ENCODE measurements at places on chromosomes 16 and 17. TPM values are rescaled to one million over a fixed set of nuclear protein-coding genes. Genes with fewer than 3 reads are reported as not detected.
A peak's percentile ranks its signal among the peaks of the same experiment; 100 is the strongest.

Gene TEKT3
- not detected for total RNA-seq

Gene NPIPB6
- 2.7 TPM for total RNA-seq

Gene CALCOCO2
- total RNA-seq = 210 TPM

Gene APOH
- not detected for total RNA-seq

Gene SERPINF2
- total RNA-seq = 3.7 TPM

Gene IGSF6
- total RNA-seq = 0.69 TPM

Gene PITPNM3
- total RNA-seq = 46.5 TPM

Gene APOBR
- 1.3 TPM for total RNA-seq

DNA sequence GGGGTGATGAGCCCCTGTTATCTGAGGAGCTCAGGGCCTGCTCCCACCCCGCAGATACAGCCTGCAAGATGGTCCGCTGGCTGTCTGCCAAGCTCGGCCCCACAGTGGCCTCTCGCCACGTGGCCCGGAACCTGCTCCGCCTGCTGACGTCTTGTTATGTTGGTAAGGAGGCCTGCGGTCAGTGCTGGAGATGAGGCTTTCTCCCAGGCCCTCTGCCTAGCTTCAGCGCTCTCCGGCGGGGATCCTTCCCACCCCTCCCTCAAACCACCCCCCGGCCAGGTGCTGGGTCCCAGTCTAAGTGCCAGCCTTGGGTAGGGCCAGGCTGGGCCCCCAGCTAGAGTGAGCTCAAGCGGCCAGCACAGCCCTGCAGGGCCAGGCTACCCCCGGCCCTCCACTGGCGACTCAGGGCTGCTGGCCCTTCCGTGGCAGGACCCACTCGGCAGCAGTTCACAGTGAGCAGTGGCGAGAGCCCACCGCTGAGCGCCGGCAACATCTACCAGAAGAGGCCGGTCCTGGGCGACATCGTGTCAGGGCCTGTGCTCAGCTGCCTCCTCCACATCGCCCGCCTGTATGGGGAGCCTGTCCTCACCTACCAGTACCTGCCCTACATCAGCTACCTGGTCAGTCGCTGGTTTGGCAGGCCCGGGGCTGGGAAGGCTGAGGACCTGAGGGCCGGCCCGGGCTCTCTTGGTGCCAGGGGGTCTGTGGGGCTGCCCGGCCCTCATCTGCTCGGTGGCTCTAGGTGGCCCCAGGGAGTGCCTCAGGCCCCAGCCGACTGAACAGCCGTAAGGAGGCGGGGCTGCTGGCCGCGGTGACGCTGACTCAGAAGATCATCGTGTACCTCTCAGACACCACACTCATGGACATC, 6.1 kb downstream of the WDR81 start:
- peaks cover 60% of the 10 kb centered on the region for H3K4me1 ChIP-seq
- DNase-seq = no peak
- no peaks in the 10 kb centered on the region for H3K27me3 ChIP-seq
- peaks cover 78% of the 10 kb centered on the region for H3K36me3 ChIP-seq
- peak overlapping the region; percentile 22 for H3K4me3 ChIP-seq

DNA sequence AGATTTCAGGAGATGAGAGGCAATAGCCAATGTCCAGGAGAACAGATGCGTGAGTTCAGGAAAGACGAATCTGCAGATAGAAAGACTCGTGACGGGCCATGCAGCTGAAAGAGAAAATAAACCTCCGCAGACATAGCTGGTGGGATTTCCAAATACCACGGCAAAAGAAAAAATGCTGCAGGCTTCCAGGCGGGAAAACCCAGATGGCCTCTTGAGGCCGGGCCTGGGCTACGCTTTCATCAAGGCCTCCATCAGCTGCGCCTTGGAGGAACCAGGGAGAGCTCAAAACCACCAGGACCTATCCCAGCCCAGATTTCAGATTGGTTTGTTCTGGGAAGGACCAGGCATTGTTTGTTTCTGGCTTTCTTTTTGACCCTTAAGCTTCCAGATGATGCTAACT, 16.7 kb downstream of the CCDC40 start:
- H3K4me3 ChIP-seq = no peak overlapping the region
- peaks cover 32% of the 10 kb centered on the region for H3K36me3 ChIP-seq
- H3K27me3 ChIP-seq = no peaks in the 10 kb centered on the region
- DNase-seq = no peak
- peaks cover 6% of the 10 kb centered on the region for H3K4me1 ChIP-seq

DNA sequence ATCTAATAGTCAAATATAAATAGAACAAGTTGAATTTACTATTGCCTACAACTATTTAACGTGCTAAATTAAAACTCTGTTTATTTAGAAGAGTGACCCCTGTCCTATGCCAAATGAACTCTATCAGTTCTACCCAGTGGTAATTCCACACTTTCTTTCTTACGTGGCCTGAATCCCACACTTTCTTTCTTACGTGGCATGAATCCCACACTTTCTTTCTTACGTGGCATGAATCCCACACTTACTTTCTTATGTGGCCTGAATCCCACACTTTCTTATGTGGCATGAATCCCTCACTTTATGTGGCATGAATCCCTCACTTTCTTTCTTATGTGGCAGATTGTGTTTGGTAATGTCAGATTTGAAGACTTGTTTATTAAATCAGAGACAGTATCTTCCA, 6.2 kb downstream of the FOXK2 start:
- no peak for DNase-seq
- H3K4me1 ChIP-seq = peaks cover 84% of the 10 kb centered on the region
- H3K36me3 ChIP-seq = no peaks in the 10 kb centered on the region
- no peaks in the 10 kb centered on the region for H3K27me3 ChIP-seq
- no peak overlapping the region for H3K4me3 ChIP-seq

GRCh38 chr16:86572041-86572521, 5.5 kb downstream of the FOXC2 start:
- peaks cover 17% of the 10 kb centered on the region for H3K4me1 ChIP-seq
- H3K4me3 ChIP-seq = no peak overlapping the region
- H3K36me3 ChIP-seq = no peaks in the 10 kb centered on the region
- H3K27ac ChIP-seq = no peak overlapping the region

DNA sequence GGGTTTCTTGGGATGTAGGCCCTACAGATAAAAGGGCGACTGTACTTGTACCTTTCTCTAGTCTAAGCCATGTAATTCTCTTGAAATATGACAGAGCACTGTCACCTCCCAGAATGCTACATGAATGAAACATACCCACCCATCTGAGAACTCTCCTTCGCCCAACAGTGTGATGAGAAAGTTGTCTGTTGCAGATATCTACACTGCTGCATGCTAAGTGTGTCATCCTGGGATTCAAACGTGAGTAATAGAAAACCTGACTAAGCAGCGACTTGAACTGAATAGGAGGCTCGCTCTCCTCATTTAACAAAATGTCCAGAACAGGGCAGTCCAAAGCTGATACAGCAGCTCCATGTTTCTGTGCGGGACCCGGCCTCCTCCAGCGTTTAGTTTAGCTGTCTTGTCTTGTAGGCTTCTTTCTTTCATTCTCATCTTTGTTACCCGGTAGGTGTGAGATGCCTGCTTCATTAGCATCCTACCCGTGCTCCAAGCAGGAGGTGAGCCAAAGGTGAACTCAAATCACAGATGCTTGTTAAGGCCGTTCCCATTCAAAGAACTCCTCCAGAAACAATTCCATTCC, 211.9 kb downstream of the PRKCA start:
- no peak overlapping the region for H3K4me3 ChIP-seq
- peaks cover 5% of the 10 kb centered on the region for H3K36me3 ChIP-seq
- H3K27ac ChIP-seq = no peak overlapping the region
- DNase-seq = no peak

DNA sequence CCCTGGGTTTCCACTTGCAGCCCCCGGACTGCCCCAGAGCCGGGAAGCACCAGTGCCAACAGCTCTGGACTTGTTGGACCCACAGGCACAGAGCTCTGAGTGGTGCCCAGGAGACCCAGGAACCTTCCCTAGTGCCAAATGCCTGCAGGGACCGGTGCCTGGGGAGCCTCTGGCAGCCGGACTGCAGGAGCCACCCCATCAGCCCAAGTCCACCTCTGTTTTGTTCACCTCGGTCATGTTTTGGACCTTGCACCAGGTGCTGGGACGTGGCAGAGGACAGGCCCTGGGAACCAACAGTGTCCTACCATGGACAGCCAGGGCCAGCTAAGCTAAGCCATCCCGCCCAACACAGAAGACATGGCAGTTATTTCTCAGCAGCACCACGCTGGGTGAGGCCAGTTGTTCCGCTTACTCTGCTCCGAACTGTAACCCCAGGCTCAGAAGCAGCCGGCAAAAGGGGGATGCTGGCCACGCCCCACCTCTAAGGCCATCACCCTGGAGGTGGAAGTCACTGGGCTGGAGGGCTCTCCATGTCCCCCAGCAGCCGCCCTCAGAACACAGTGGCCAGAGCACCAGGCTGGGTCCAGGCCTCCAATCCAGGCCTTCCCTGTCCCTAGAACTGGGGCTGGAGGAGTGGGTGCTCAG, 79.8 kb downstream of the AMFR start:
- no peak overlapping the region for H3K4me3 ChIP-seq
- H3K27me3 ChIP-seq = no peaks in the 10 kb centered on the region
- H3K27ac ChIP-seq = no peak overlapping the region
- DNase-seq = no peak
- no peaks in the 10 kb centered on the region for H3K36me3 ChIP-seq

DNA sequence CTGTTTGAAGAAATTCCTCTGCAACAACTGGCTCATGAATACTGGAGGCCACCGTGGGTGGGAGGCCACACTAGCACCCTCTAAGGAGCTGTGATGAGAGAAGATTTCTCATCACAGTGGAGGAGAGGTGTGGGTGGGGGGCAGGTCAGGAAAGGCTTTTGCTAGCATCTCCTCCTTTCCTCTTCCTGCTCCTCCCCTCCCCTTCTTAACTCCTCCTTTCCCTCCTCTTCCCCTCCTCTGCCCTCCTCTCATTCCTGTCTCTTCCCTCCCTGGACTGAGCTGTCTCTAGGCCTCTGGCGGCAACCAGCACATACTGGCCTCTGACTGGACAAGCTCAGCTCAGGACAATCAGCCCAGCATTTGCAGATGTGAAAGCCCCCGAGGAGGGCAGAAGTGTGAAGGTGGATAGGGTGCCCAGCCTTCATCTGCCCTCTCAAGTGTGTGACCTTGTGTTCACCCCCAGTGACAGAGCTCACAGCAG, 19.0 kb upstream of the LHX1 start:
- no peak for DNase-seq
- H3K27me3 ChIP-seq = no peaks in the 10 kb centered on the region
- no peak overlapping the region for H3K4me3 ChIP-seq
- H3K27ac ChIP-seq = no peak overlapping the region
- no peaks in the 10 kb centered on the region for H3K4me1 ChIP-seq

- DNase-seq = no peak
- H3K36me3 ChIP-seq = no peaks in the 10 kb centered on the region
- H3K4me1 ChIP-seq = no peaks in the 10 kb centered on the region
- H3K27ac ChIP-seq = no peak overlapping the region
- H3K4me3 ChIP-seq = no peak overlapping the region
- H3K27me3 ChIP-seq = no peaks in the 10 kb centered on the region
Measured at GRCh38 chr17:40402668-40403067, 15.0 kb downstream of the TOP2A start.

DNA sequence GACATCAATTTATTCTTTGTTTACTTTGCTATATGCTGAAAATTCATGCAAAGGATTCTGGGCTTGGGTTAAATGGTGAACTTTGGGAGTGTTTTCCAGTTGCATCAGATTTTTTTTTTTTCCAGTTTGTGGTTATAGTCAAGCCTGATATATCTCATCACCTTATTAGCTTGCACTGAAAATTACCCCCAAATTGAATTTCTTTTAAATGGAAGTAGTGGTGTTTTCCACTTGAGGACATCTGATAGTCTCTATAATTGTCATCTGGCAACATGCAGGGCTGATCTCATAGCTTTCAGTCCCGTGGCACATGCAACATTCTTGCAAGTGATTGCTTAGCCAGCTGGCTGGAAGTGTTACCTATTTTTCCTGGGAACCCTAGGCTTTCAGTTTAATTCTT, 4.7 kb upstream of the KRTAP3-1 start:
- H3K27ac ChIP-seq = no peak overlapping the region
- H3K4me1 ChIP-seq = no peaks in the 10 kb centered on the region
- H3K27me3 ChIP-seq = peaks cover 6% of the 10 kb centered on the region
- DNase-seq = no peak
- no peak overlapping the region for H3K4me3 ChIP-seq
- no peaks in the 10 kb centered on the region for H3K36me3 ChIP-seq

- no peak for DNase-seq
- H3K4me3 ChIP-seq = no peak overlapping the region
- no peaks in the 10 kb centered on the region for H3K36me3 ChIP-seq
- peaks cover 5% of the 10 kb centered on the region for H3K27me3 ChIP-seq
- peaks cover 9% of the 10 kb centered on the region for H3K4me1 ChIP-seq
Measured at GRCh38 chr17:41683441-41684007, 5.2 kb upstream of the EIF1 start.

GRCh38 chr16:4245077-4245791, 3.4 kb upstream of the SRL start:
- H3K4me1 ChIP-seq = peaks cover 10% of the 10 kb centered on the region
- no peaks in the 10 kb centered on the region for H3K36me3 ChIP-seq
- H3K4me3 ChIP-seq = no peak overlapping the region
- H3K27ac ChIP-seq = no peak overlapping the region
- H3K27me3 ChIP-seq = no peaks in the 10 kb centered on the region

DNA sequence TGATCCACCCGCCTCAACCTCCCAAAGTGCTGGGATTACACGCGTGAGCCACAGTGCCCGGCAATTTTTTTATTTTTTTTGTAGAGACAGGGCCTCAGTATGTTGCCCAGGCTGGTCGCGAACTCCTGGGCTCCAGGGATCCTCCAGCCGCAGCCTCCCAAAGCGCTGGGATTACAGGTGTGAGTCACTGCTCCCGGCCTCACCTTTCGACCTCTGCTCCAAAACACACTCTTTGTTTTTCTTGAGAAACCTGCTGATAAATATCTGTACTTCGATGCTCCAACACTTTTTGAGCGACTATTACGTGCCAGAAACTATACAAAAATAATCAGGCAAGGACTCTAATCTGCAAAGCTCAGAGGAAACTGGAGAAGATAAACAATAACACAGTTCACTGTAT, 1.0 kb downstream of the MED1 start:
- H3K27ac ChIP-seq = no peak overlapping the region
- no peaks in the 10 kb centered on the region for H3K27me3 ChIP-seq
- H3K4me3 ChIP-seq = peak overlapping the region; percentile 95
- DNase-seq = no peak

- H3K4me1 ChIP-seq = peaks cover 46% of the 10 kb centered on the region
- H3K27me3 ChIP-seq = no peaks in the 10 kb centered on the region
- no peak overlapping the region for H3K27ac ChIP-seq
- H3K4me3 ChIP-seq = no peak overlapping the region
Measured at GRCh38 chr16:19071811-19072777, 4.7 kb downstream of the COQ7 start.

DNA sequence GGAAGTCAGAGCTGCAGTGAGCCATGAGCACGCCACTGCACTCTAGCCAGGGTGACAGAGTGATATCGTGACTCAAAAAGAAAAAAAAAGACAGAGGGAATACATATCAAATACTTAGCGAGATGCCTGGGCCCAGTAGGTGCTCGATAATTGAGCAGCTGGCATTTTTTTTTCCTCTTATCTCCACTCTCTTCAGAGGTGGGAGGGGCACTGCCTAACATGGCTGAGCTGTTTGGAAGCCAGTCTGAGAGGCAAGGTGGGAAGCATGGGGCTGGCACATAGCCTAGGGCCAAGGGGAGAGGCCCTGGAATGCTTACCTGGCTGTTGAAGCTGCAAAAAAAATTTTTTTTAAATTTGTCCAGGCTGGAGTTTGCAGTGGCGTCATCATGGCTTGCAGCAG, 38.4 kb downstream of the HIC1 start:
- H3K27ac ChIP-seq = no peak overlapping the region
- no peak overlapping the region for H3K4me3 ChIP-seq
- H3K27me3 ChIP-seq = no peaks in the 10 kb centered on the region
- H3K4me1 ChIP-seq = peaks cover 44% of the 10 kb centered on the region
- DNase-seq = no peak

GRCh38 chr16:11570806-11571205, 15.9 kb downstream of the LITAF start:
- H3K27ac ChIP-seq = no peak overlapping the region
- no peak for DNase-seq
- H3K4me3 ChIP-seq = no peak overlapping the region
- H3K27me3 ChIP-seq = no peaks in the 10 kb centered on the region

Data from esophagus muscularis mucosa (tissue), 4 donors.